ENCODE measurements at places on chromosomes 11 and 22.

DNA sequence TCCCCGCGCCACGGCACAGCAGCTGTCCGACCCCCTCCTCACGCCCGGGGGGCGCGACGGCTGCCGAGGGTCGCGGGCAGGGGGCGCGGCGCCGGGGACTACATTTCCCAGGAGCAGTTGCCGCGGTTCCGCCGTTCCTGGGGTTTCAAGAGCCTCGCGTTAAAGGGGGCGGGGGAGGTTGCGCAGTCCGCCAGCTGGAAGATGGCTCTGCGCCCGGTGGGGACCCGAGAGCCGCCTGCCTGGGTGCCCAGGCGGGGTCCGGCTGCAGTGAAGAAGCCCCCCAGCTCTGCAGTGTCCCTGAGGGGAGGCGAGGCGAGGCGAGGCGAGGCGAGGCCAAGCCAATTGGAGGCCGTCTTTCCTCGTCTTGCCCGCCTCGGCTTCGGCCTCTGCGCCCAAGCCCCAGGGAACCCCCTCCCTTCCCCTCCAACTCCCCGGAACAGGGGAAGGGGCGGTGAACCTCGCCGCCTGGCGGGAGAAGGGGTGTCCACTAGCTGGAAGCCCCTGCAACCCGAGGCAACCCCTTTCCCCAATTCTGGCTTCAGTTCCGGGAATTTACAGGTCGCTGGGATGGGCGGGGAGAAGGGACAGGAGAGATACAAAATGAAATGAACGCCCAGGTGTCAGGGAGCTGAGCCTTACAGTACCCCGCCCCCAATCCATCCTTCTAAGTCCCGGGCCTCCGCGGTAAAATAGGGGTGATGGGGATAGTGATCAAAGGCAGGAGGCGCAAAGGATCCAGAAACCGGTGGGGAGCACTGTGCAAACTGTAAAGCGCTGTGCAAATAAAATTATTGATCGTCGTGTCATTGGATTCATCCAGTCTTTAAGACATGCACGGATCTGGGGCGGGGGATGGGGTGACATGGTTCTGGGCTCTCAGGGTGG lies 5.2 kb upstream of the GCAT start:
- peak; percentile 76 for DNase-seq
- H3K27me3 ChIP-seq: peaks cover 11% of the 10 kb centered on the region
- H3K4me3 ChIP-seq: peak overlapping the region; percentile 33
- peaks cover 5% of the 10 kb centered on the region for H3K36me3 ChIP-seq

GRCh38 chr11:128587415-128587814 lies at the start of gene ETS1:
Gene ETS1 (minus strand): TSS chr11:128587558. CDS start chr11:128573130, 14,428 bp downstream.
- no peaks in the 10 kb centered on the region for H3K4me1 ChIP-seq
- DNase-seq: no peak
- no peak within 1 kb of the TSS for H3K27ac ChIP-seq
- H3K27me3 ChIP-seq: no peaks in the 10 kb centered on the region

DNA sequence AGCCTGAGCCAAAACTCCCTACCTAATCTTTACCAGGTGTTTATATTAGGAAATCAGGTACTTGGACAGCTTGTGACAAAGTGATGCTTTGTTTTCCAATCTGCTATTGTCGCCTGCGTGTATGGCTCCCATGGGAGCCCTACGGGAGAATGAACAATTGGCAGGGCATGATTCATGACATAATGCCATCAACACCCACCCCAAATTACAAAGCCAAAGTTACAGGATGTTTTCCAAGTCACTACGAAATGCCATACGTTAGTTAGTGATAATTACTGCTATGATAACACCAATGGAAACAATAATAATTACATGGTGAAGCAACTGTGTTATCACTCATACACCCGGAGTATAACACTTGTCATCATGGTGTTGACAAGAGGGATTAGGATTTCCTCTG lies 226.4 kb downstream of the FAM181B start:
- DNase-seq: no peak
- no peaks in the 10 kb centered on the region for H3K27me3 ChIP-seq
- H3K4me3 ChIP-seq: no peak overlapping the region

GRCh38 chr22:22377335-22377734 lies 131.2 kb downstream of the ZNF280B start:
- H3K27ac ChIP-seq: no peak overlapping the region
- DNase-seq: no peak
- peaks cover 3% of the 10 kb centered on the region for H3K27me3 ChIP-seq
- H3K4me1 ChIP-seq: no peaks in the 10 kb centered on the region
- H3K36me3 ChIP-seq: no peaks in the 10 kb centered on the region

DNA sequence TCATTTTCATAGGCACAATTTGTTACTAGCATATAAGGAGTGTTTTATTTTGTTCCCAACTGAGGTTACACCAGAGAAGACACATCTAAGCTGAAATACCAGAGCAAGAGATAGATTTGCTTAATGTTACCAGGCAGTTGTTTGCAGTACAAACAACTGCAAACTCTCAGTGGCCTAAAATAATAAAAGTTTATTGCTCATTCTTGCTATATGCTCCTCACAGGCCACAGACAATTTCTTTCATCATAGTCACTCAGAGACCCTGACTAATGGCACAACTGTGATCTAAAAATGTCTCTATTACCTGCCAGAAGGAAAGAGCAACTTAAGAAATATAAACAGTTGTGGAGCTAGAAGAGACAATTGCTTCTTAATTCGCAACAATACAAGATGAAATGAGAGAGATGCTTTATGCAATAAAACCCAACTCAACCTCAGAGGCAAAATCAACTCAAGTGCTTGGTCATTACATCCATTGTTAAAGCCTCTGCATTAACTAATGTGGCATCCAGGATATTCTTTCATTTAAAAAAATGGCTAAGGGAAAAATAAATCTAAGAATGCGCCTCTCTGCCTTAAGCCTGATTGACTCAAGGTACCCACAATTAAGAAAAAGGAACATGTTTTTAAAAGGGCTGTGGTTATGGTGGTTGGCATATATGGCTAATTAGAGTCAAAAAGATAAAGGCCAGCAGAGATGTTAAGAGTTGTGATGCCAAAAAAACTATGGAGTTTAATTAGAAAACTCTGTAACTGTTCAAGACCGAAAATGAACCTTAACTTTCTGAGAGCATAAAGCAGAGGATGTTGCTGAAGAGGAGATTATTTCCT lies 103.7 kb downstream of the CD44 start:
- H3K27ac ChIP-seq: no peak overlapping the region
- H3K36me3 ChIP-seq: no peaks in the 10 kb centered on the region
- no peaks in the 10 kb centered on the region for H3K27me3 ChIP-seq
- no peak for DNase-seq
- no peak overlapping the region for H3K4me3 ChIP-seq

DNA sequence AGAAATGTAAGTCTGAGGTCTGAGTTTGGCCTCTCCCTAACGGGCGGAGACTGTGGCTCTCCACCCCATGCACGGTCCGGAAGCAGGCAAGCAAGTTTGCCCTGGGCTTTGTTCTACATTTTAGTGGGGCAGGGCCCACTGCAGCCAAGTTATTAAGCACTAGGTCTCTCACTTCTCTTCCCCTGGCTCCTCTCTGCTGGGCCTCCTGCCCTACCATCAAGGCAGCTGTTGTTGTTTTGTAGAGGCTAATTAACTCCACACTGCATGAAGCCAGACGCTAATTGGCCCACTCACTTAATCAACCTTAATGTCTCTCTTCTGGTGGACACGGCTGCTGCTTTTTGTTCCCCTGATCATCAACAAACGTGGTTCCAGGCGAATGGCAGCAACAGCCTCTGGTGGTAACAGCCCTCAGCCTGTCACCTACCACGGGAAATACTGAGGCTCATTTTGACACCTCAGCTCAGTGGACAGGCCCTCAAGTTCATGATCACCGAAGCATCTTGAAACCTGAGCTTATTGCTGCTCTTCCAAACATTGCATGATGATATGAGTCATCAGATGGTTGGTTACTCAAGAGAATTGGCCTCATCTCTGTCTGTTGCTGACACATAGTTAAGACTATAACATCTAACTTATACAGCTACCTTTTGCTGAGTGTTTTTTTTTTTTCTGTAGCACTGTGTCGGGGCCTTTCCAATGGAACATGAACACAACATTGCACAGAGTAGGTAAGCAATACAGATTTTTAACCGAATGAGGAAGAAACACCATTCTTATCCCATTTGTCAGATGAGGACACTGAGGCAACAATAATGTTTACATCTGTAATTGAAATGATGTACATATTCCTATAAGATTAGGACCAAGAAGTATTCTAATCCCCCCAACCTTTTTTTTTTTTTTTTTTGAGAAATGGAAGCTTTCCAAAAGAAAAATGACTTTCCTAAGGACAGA lies 20.8 kb upstream of the LMO2 start:
- no peak overlapping the region for H3K27ac ChIP-seq
- peaks cover 4% of the 10 kb centered on the region for H3K27me3 ChIP-seq
- no peaks in the 10 kb centered on the region for H3K4me1 ChIP-seq
- no peaks in the 10 kb centered on the region for H3K36me3 ChIP-seq
- no peak overlapping the region for H3K4me3 ChIP-seq

DNA sequence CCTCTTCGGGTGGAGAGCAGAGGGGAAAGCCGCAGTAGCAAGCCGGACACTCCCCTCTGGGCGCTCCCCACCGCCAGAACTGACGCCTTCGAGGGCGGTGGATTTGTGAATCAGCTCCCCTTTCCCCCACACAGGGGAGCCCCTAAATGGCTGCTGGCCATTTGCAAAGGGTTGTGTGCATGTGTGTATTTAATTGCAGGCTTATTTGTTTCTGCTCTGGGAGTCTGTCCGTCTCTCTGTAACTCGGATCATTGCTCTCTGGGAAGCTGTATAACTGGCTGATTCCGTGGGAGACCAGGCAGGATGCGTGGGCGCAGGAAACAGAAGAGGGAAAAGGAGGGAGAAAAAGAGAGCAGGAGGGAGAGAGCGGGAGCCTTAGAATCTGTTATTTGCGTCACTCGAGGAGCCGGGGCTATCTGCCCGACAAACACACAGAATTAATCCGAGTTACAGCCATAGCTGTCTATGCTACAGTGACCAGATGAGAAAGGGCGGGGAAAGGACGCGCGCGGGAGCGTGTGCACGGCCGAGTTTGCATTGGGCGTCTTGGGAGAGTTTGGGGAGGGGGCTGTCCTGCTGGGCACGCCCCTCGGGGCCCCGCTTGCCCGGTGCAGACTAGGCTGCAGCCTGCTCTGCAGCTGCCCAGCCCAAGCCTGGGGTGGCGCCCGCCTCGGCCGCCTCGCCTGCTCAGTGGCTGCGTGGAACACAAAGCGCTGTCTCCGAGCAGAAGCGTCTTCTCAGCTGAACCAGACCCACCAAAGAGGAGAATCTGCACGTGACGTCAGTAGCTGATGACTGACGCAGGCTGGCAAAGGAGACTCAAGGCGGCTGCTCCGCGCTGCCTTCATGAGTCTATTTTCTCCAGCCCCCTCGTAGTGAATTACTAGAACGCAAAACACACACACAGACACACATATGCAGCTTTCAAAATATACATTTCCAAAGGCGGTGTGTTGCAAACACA lies 105.3 kb upstream of the HSD17B12 start:
- no peaks in the 10 kb centered on the region for H3K36me3 ChIP-seq
- peaks cover 3% of the 10 kb centered on the region for H3K27me3 ChIP-seq
- DNase-seq: no peak

GRCh38 chr11:2924381-2924780 lies 4.8 kb downstream of the PHLDA2 start:
- no peak overlapping the region for H3K27ac ChIP-seq
- no peaks in the 10 kb centered on the region for H3K4me1 ChIP-seq
- H3K36me3 ChIP-seq: no peaks in the 10 kb centered on the region

DNA sequence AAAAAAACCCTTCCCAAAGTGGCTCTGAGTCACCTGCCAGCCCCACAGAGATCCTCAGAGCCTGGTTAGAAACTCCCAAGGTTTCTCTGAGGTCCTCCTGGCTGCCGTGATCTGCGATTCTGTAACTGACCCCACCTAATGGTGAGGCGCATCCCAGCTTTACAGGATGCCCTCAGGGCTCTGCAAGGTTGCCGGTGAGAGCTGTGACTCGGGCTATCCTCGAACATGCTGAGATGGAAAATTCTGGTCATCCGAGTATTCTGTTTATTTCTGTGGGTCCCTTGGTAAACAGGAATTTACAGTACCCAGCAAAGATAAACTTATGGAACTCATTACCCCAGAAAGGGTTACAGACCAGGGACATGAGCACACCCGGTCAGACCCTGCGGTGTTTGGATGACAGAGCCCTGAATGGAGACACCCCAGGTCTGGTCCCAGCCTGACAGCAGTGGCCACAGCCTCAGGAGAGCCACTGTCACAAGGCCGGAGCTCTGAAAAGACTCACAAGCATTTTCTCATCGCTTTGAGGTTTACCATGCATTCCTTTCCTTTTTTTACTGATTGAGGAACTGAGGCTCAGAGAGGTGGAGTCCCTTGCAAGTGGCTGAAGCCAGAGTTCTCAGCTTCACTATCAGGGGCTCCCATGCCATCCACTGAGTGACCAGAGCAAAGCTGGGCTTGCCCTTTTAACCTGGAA lies 22.2 kb downstream of the LIF start:
- peaks cover 68% of the 10 kb centered on the region for H3K4me1 ChIP-seq
- H3K27ac ChIP-seq: peak overlapping the region; percentile 11
- no peaks in the 10 kb centered on the region for H3K27me3 ChIP-seq
- no peak for DNase-seq

DNA sequence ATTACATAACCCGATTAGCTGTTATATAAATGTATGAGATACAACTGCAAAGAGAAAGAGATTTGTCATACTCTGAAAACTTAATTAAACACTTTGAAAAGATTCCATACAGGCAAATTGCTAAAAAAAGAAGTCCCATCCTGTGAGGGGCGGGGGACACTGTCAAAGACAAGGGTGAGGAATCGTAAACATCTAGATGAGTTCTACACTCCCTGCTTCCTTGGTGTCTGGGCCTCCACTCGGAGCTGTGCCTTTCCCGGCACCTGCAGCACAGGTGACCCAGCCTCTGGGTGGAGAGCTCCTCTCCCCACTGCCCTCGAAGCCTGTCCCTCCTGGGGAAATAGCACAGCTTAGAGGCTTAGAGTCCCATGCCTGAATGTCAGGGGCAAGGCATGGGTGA lies 69.2 kb upstream of the CRYBB3 start:
- H3K27ac ChIP-seq: no peak overlapping the region
- H3K4me1 ChIP-seq: no peaks in the 10 kb centered on the region
- DNase-seq: no peak
- H3K4me3 ChIP-seq: no peak overlapping the region

DNA sequence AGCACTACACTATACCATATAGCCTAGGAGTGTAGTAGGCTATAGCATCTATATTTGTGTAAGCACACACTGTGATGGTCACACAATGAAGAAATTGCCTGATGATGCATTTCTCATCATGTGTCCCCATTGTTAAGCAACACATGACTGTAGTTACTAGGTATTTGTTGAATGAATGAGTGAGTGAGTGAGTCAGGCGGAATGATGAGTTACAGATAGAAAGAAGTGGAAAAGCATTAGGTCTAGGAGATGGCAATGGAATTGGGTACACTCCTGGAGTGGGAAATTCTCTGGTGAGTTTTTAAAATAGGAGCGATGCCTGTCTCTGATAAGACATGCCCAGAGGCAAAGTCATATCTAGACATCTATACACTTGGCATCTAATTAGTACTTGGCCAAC lies 160.5 kb upstream of the TBCEL start:
- no peak for DNase-seq
- H3K36me3 ChIP-seq: no peaks in the 10 kb centered on the region
- H3K4me1 ChIP-seq: no peaks in the 10 kb centered on the region
- H3K4me3 ChIP-seq: no peak overlapping the region
- H3K27ac ChIP-seq: no peak overlapping the region

GRCh38 chr11:80519596-80520506 lies 1079.0 kb upstream of the TENM4 start:
- no peak overlapping the region for H3K4me3 ChIP-seq
- H3K27ac ChIP-seq: no peak overlapping the region
- DNase-seq: no peak
- H3K36me3 ChIP-seq: no peaks in the 10 kb centered on the region
- no peaks in the 10 kb centered on the region for H3K27me3 ChIP-seq
- H3K4me1 ChIP-seq: no peaks in the 10 kb centered on the region

All from DND-41 (cell line).